ENCODE measurements at places on chromosomes 7 and 10.

DNA sequence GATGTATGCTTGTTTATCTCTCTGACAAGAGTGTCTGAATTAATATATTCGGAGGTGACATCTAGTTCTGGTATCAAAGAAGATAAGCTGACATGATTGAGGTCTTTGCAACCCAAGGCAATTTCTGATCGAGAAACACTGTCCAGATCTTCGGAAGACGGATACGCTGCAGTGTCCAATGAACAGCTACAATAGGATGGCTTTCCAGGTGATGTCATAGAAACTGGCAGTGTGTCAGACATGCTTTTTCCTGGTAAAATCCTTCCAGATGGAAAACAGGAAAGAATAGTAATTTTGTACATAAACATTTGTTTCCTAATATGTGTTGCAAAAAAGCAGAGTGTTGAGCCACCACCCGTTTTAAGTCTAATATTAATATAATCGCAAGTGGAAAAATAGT is 33.4 kb downstream of the VWDE start:
- DNase-seq, result no peak

- no peak for DNase-seq
These were observed 388.7 kb upstream of the GHITM start for GRCh38 chr10:83750604-83751003.

GRCh38 chr10:90389876-90390275 is 468.0 kb downstream of the HTR7 start:
- DNase-seq, result no peak

DNA sequence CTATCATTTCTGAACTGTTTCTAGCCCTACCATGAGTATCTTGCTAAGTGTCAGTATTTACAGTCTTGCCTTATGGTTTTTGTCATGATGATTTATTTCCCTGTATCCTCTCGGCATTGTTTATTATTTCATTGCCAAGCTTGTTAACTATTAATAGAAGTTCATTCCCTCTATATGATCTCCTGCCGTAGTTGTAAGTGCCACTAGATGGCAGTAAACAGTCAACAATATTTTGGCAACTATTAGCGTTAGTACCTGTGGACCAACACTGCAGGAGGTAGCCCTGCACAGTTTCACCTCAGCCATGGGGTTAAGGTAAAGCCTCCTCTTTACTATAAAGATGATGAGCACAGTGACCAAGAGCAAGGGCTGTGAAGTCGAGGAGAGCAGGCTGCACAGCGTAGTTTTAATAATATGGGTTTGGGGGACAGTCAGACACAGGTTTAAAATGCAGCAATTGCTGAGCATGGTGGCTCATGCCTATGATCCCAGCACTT is 26.1 kb upstream of the CCNJ start:
- peak; percentile 74 for DNase-seq

DNA sequence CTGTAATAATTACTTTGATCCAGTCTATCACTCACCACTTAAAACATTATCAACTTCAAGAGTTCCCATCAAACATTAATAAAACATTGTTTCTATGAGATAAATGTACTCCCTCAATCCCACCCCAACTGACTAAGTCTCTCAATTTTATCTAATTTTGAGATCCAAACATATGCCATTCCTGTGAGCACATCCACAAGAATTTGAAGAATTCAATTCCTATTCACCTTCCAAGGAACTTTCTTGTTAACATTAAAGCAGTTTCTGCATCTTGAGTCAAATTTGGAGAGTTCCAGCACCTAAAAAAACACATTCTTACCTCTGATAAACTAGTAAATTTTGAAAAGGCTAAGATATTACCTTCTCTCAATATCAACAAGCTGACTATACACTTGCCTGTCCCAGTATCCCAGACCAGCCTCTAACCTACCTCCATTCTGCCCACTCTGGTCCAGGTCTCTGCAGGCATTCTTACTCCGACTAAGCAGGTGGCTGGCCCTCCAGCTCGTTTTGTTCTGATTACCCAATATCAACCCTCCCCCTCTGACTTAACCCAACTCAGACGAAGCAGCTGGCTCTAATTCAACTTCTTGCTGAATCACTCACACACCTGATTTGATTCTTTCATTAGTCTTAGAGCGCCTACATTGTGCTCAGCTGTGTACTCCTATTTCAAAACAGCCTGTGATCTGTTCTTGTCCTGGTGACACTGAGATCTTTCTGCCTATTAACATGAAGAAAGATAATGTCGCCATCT is 275.2 kb downstream of the IPMK start:
- no peak for DNase-seq
